Cerebellum (tissue), 4 donors: ENCODE measurements at places on chromosomes 1 and 21. TPM values are rescaled to one million over a fixed set of nuclear protein-coding genes. Genes with fewer than 3 reads are reported as not detected.

The OR2T29 gene
- not detected for total RNA-seq

The WLS gene
- total RNA-seq = 52.9 TPM

The LCE6A gene
- not detected for total RNA-seq

The FMO2 gene
- 0.36 TPM for total RNA-seq

The LCA5L gene
- 0.18 TPM for total RNA-seq

The NPPB gene
- total RNA-seq = not detected

The CLIC6 gene
- 0.18 TPM for total RNA-seq

The GUCA2B gene
- total RNA-seq = not detected

The SGIP1 gene
- 100 TPM for total RNA-seq

The RAD54L gene
- total RNA-seq = 2.6 TPM

The LRRC7 gene
- total RNA-seq = 92.6 TPM

The SV2A gene
- 63.2 TPM for total RNA-seq

The AKT3 gene
- total RNA-seq = 141 TPM

The LCE2B gene
- total RNA-seq = not detected

The BCAN gene
- total RNA-seq = 106 TPM

The NHLH1 gene
- total RNA-seq = 14.3 TPM

The OR4F16 gene
- 0.54 TPM for total RNA-seq

The LAPTM5 gene
- total RNA-seq = 7.8 TPM

The RUNX3 gene
- total RNA-seq = not detected

The AADACL4 gene
- total RNA-seq = not detected

The FAM151A gene
- not detected for total RNA-seq

The MYOM3 gene
- total RNA-seq = 0.09 TPM

The DRAXIN gene
- total RNA-seq = 63.6 TPM

The PGLYRP4 gene
- not detected for total RNA-seq

The FOXD3 gene
- not detected for total RNA-seq

The NUP210L gene
- total RNA-seq = not detected

The TMEM269 gene
- total RNA-seq = 0.64 TPM

The FMO3 gene
- total RNA-seq = not detected

The CKS1B gene
- total RNA-seq = 26.5 TPM

The CLDN17 gene
- not detected for total RNA-seq

The TMEM54 gene
- 1.8 TPM for total RNA-seq

The AK5 gene
- 29.9 TPM for total RNA-seq

The SH3BGR gene
- 1.8 TPM for total RNA-seq

The COG2 gene
- 24.0 TPM for total RNA-seq

The NPHS2 gene
- not detected for total RNA-seq

The TAS1R2 gene
- not detected for total RNA-seq

The ADGRB2 gene
- total RNA-seq = 34.0 TPM

The ORC1 gene
- 3.1 TPM for total RNA-seq

The SERTAD4 gene
- total RNA-seq = 8.3 TPM

The ARMH1 gene
- total RNA-seq = 5.2 TPM

The S100A9 gene
- total RNA-seq = 9.0 TPM

The NEXN gene
- 3.2 TPM for total RNA-seq

The EPRS1 gene
- total RNA-seq = 90.3 TPM

The CD34 gene
- 2.8 TPM for total RNA-seq

The TMPRSS2 gene
- 0.27 TPM for total RNA-seq

The GLMN gene
- total RNA-seq = 27.8 TPM

The B3GALT2 gene
- 52.2 TPM for total RNA-seq

The KCNT2 gene
- total RNA-seq = 20.1 TPM

The GJA4 gene
- total RNA-seq = 3.8 TPM

The FNDC10 gene
- total RNA-seq = 2.3 TPM

The ELK4 gene
- 17.3 TPM for total RNA-seq
